Kidney (tissue), 22 donors: ENCODE measurements at places on chromosomes 4 and X. TPM values are rescaled to one million over a fixed set of nuclear protein-coding genes. Genes with fewer than 3 reads are reported as not detected.
A peak's percentile ranks its signal among the peaks of the same experiment; 100 is the strongest.

The ARX gene
- 0.13 TPM for polyA plus RNA-seq

The NDNF gene
- 14.7 TPM for polyA plus RNA-seq

The IGFBP7 gene
- 2,157 TPM for polyA plus RNA-seq

DNA sequence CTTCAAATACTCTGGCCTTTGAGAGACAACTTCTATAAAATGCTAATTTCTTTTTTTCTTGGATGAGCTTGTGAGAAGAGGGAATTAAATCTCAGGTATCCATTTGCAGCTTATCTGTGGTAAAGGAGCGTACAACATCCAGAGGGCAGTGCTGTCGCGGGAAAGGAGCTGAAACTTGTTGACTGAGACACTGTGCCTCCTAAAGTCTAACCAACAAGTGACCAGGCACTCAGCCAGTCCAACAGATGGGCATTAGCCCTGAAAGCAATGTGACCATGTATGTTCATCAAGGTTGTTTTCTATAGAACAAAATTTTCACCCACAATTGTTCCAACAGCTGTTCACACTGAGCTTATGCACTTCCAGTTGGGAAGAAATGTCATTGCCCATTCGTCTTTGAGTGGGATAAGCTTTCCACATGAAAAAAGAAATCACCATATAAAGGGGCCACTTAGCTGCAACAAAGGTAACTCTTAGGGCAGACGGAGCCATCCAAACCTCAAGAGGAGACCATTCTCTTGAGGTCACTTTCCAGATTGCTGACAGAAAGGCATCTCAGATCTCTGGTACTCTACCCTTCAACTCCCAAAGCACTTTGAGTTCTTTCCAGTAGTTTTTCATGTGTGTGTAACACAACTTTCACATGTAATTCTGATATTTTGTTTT, 244.8 kb upstream of the NEIL3 start:
- DNase-seq = no peak

GRCh38 chr4:25865586-25865985, 2.8 kb upstream of the SEL1L3 start:
- no peak for DNase-seq

GRCh38 chr4:38861791-38862190, 5.2 kb upstream of the TLR6 start:
- no peak for DNase-seq

- DNase-seq = no peak
Measured at GRCh38 chrX:68650491-68650890, 3.0 kb downstream of the STARD8 start.

- DNase-seq = no peak
Measured at GRCh38 chr4:14837860-14838259, 164.4 kb upstream of the CPEB2 start.

DNA sequence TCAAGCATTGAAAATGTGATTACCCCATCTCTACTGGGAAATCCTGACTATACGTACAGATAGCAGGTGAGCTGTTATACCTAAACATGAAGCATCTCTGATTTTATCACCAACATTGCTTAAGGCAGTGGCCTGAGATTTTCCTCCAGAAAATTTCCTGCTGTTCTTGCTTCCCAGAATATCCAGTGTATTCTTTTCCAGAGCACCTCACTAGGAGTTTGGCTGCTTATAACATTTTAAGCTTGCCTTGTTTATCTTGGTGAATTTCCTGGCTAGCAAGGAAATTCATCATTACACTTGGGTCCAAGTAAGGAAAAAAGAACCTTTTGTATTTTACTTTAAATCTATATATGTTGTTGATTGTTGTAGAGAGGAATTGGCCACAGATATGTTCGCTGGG, 73.0 kb upstream of the CLCN4 start:
- DNase-seq = no peak

GRCh38 chrX:136781180-136781797, 557 bp upstream of the ARHGEF6 start:
- peak; percentile 28 for DNase-seq

DNA sequence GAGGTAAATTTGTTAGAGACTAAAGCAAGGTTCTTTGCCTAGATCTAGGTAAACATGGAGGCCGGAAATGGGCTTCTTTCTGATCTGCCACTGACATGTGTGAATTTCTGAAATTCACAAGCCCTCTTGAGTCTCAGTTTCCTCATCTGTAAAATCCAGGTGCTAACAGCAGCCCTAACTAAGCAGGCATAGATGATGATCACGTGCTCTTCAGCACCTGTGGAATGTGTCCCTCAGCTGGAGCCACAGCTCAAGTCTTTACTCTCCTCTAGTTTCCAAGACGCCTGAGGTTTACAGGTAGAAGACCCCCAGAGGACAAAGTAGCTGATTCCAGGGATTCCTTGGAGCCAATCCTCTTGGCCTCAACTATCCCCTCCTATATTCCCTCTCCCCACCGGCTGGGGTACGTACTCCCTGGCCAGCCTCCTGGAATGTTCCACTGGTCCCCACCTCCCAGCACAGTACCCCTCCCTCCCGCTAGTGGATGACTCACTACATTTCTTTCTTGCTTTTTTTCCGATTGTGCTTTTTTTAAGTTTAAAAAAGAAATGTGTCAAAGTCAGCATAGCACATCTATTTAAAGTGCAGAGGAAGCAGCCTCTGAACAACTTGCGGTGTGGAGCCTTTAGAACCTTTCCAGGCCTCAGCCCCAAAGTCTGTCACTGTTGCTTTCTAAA, 98.4 kb downstream of the PHKA2 start:
- no peak for DNase-seq

- DNase-seq = no peak
Measured at GRCh38 chrX:154012336-154012991, 7.2 kb downstream of the IRAK1 start.

DNA sequence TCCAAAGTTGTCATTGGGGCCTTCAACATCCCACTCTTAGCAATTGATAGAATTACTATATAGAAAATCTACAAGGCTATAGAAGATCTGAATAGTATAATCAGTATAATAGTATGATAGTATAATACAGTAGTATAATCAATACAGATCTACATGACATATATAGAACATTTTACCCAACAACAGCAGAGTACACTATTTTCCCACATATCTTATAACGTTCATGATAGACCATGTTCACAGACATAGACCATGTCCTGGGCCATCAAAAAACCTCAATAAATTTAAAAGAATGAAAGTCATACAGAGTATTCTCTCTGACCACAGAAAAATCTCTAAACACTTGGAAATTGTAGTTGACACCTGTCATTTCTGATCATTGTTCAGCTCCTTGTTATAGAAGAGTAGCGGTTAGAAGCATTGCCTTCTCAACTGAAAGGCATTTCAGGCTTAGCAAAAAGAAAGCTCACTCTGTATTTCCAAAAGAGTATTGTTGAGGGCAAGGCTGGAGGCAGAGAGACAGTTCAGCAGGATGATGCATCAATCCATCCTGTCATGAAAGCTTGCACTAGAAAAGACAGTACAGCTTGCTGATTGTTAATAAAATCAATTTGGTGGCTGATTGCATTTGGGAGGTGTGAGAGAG, 38.8 kb upstream of the ARMCX5 start:
- no peak for DNase-seq

- DNase-seq = peak; percentile 34
Measured at GRCh38 chr4:127586922-127587571, 45.7 kb upstream of the INTU start.

DNA sequence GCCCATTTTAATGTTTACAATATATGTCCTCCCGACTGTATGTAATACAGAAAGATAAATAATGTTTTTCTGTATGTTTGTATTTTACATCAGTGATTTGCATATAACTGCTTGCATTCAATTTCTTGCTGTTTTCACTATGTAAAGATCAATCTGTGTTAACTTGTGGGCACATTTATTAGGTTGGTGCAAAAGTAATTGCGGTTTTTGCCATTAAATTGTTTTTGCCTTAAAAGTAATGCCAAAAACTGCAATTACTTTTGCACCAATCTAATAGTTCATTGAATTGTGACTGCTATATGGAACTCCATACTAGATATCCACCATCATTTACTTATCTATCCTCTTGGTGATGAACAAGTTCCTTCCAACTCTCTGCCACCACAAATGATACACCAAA, 73.9 kb upstream of the SRD5A3 start:
- no peak for DNase-seq

DNA sequence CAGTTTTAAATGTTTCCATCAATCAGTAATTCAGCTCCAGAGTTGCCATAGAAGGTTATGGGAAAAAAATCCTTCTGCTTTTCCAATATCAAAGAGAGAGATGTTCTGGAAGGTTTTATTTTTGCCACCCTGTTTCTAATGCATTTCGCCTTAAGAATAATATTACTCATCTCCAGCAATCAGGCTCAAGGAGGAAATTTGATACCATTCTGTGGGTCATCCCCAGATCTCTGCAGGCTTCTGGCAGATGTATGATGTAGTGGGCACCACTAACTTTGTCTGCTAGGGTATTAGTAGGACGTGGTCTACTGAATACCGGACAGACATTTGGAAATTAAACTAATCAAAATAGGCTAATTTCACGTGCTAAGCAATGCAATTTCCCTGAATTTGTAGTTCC, 645.4 kb upstream of the TENM3 start:
- no peak for DNase-seq

DNA sequence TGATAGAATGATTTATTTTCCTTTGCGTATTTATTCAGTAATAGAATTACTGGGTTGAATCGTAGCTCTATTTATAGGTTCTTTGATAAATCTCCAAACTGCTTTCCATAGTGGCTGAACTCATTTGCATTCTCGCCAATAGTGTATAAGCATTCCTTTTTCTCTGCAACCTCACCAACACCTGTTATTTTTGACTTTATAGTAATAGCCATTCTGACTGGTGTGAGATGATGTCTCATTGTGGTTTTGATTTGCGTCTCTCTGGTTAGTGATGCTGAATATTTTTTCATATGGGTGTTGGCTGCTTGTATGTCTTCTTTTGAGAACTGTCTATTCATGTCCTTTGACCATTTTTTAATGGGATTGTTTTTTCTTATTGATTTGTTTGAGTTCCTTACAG, 160.7 kb downstream of the MID1IP1 start:
- DNase-seq = no peak

- no peak for DNase-seq
Measured at GRCh38 chr4:24729119-24729730, 66.1 kb upstream of the SOD3 start.

GRCh38 chrX:109707720-109708119, 25.3 kb downstream of the ACSL4 start:
- DNase-seq = no peak

GRCh38 chrX:54087661-54088060, 43.4 kb upstream of the PHF8 start:
- no peak for DNase-seq

DNA sequence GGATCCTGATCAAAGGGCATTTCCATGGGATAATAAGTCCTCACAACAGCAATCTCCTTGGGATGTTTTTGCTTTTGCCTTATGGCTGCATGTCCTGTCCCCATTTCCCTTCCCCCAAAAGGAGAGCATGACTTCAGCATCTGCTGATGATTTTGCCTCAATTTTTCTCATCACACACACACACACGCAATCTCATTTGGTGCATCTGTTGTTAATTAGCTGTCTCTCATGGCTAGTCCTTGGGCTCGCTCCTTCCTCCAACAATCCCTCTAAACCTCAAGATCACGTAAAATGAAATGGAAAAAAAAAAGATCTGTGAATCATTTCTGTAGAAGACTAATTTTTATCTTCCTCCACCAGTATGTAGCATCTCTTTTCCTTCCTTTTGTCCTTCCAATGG, 153.6 kb downstream of the RBMX2 start:
- no peak for DNase-seq

GRCh38 chrX:107734646-107735045, 40.9 kb downstream of the TSC22D3 start:
- DNase-seq = no peak

DNA sequence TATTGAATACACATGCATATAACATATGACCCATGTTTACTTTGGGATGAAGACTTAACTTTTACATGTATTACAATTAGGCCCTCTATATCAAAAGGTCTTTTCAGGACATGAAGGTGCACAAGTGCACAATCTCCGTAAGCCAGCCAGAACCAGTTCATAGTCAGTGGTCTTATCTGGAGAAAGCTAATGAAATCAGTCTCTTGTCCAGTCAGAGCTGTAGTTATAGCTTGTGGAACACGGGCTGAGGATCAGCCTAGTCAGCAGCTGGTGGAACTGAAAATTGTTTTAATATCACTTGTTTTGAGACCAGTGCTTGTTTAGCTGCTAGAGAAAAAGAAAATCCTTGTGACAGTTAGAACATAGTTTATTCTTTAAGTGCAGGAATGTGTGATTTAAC, 197.9 kb downstream of the IL13RA2 start:
- DNase-seq = no peak

- no peak for DNase-seq
Measured at GRCh38 chrX:128931071-128931470, 592.2 kb downstream of the SMARCA1 start.

DNA sequence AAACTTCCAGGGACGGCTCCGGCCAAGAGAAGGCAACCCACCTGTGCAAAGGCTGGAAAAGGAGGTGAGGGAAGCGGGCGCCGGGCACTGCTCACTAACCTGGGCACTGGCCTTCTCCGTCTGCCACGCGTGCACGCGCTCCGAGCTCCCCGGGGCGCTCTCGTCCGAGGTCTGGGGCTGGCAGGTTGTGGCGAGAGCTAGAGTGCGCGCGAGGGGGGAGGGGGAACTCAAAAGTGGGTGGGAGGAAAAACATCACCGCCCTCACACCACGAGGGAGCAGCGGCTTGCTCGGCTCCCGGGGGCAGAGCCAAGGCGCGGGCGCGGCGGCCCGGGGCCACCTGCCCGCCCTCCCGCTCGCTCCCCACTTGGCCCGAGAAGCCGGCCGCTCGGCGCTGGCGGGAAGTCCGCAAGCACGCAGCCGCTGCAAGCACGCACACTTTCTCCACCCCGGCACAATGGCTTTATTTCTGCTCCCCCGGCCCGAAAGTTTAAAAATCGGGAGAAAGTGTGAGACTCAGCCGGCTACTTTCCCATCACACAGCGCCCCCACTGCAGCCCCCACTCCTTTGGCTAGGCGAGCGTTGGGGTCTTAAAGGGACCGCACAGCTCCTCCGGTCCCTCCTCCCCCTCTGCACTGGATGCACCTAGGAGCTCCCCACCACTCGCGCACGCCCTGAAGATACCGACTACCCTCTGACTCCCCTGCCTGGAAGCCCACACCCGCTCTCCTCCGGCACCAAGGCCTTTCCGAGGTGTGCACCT, at the start of gene CHRDL1:
Gene CHRDL1, minus strand, starts transcription at position 173 of the 762 bp plus-strand sequence. CDS start 3,636 bp downstream, outside the sequence.
- peak; percentile 69 for DNase-seq

- DNase-seq = no peak
Measured at GRCh38 chrX:128007882-128008281, 44.3 kb downstream of the ACTRT1 start.

DNA sequence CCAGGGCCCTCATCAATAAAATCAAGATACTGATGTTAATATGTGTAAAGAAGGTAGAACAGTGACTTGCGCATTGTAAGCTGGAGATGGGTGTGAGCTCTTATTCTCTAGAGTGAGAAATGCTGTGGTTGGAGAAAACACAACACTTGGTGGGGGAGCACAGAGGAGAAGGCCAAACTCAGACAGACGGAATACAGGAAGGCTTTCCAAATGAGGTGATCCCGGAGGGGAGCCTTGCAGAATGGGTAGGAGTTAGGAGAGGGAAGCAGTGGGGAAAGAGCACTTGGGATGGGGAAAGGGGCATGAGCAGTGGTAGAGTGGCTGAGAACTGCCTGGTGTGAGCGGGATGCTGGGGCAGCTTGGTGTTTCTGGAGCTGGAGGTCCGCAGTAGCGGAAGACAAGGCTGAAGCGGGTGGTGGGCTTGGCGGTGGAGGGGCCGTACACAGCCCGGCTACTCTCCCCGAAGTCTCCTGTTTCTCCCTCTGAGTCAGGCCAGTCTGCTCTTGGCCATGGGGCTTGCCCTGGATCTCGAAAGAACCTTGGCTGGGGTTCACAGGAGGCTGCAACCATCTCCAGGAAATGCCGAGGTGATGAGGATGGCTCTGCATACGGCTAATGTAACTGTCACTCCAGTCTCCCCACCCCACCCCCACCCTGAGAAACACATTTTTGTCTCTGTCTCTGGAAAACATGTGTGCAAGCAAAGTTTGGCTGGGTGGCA, 11.3 kb upstream of the PLAC1 start:
- no peak for DNase-seq
